Renal cortical epithelial cell (primary cell): ENCODE measurements at places on chromosomes 6 and 20. TPM values are rescaled to one million over a fixed set of nuclear protein-coding genes. Genes with fewer than 3 reads are reported as not detected.
A peak's percentile ranks its signal among the peaks of the same experiment; 100 is the strongest.

DNA sequence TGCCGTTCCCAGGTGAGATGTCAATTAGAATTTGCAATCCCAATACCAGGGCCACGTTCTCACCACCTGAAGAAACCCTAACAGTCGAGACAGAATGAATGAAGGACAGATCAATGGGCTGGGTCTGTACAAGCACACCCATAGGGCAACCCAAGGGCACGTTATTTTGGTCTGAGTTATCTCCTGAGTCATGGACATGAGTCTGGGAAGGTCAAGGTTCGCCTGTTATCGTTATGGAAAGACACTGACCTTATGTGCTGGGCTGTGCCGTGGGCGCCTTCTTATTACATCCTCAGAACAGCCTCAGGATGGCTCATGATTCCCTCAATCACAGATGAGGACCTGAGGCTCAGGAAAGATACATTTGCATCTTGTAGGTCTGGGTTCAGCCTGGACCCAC, 175.0 kb upstream of the SULF2 start:
- no peak for DNase-seq

DNA sequence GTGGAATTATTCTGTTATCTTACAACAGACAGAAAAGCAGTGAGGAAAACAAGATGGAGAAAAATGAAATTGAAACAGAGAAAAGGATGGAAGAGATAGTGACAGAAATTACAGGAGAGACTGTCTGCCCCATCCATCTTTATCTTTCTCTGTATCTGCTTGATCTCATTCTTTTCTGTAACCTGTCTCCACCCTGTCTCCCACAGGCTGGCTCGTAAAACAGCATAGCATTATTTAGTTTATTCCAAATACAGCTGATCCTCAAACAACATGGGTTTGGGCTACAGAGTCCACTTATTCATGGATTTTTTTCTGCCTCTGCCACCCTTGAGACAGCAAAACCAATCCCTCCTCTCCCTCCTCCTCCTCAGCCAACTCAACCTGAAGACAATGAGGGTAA, 482.3 kb upstream of the JARID2 start:
- no peak for DNase-seq

DNA sequence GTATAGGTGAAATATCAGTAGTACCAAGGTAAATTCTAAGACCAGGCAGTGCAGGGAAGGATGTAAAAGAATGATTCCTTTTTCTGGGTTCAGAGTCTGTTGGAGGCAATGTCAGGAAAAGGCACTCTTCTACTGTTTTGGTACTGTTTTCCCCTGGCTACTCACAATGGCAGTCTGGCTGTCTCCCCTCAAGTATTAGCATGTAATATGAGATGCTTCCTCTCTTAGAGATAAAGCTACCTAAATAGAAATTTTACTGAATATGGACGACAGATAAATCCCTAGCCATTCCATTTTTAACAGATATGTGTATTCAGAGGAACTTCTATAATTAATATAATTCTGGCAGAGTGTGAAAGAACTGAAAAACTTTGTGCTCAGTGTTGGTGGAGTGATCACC, 3.5 kb downstream of the RNF8 start:
- DNase-seq: no peak

GRCh38 chr20:6783752-6784151, 16.3 kb downstream of the BMP2 start:
- DNase-seq: no peak

The HUS1B gene
- 0.70 TPM in 1 of 2 replicates, not detected in the other for total RNA-seq

The BCAS1 gene
- total RNA-seq: 0.10 and 0.17 TPM in 2 replicates

DNA sequence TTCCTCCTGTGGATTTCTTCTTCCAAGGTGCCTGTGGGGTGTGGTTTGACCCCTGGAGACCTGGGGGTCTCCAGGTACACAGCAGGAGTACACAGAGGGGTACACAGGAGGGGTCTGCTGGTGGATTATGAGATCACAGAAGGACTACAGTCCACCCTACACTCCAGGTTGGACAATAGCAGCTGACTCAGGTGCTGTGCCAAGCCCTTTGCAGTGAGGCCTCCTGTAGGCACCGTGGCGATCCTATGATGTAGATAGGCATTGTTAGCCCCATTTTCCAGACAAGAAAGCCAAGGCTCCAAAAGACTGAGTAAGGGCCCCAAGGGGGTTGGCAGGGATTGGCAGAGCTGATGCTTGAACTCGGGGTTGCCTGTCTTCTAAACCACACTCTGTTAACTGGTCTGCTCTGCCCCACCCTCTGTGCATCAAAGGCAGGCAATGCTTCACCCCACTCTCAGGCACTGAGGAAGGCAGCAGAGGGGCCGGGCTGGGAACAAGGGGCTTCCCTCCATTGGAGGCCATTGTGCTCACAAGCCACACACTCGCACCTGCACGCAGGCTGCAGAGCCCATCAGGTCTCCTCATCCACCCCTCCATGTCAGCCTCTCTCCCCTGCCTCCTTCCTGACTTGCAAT, 77.5 kb upstream of the SIRPA start:
- no peak for DNase-seq

The CGA gene
- not detected in 2 replicates for total RNA-seq

DNA sequence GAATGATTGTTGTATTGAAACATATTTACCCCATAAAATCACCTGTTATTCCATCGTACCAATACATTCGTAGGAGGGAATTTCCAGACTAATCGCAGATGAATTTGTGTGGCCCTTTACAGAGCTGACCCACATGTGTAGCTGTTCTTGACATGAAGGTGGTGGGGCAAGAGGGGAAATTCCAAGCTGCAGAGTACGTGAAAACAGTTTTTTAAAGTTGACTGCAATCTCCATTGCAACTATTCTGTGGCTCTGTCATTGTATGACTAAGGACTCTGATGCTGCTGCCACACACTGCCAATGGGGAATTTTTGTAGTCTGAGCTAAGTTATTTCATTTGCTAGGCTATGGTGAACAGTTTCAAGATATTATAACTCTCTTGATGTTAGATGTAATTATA, 46.4 kb upstream of the ADTRP start:
- DNase-seq: peak; percentile 83

DNA sequence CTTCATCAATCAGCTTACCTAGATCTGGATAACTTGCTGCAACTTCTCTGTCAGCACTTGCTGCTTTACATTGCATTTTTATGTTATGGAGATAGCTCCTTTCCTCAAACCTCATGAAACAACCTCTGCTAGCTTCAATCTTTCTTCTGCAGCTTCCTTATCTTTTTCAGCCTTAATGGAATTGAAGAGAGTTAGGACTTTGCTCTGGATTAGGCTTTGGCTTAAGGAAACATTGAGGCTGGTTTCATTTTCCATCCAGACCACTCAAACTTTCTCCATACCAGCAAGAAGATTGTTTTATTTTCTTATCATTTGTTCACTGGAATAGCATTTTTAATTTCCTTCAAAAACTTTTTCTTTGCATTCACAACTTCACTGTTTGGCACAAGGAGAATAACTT, 48.8 kb upstream of the PAK5 start:
- DNase-seq: no peak

GRCh38 chr6:33259032-33259431, 12.6 kb downstream of the VPS52 start:
- DNase-seq: no peak

- peak; percentile 98 for DNase-seq
These were observed 233.1 kb upstream of the ZNF217 start for GRCh38 chr20:53826597-53827291.

- DNase-seq: no peak
These were observed 121.7 kb upstream of the CCN2 start for GRCh38 chr6:132072831-132073230.

The ZNF311 gene
- total RNA-seq: 1.6 and 2.1 TPM in 2 replicates

GRCh38 chr6:121000381-121000780, 333.9 kb downstream of the TBC1D32 start:
- no peak for DNase-seq

GRCh38 chr20:846894-847278, 13.4 kb downstream of the FAM110A start:
- no peak for DNase-seq

The ZNFX1 gene
- 51.9 and 89.2 TPM in 2 replicates for total RNA-seq

DNA sequence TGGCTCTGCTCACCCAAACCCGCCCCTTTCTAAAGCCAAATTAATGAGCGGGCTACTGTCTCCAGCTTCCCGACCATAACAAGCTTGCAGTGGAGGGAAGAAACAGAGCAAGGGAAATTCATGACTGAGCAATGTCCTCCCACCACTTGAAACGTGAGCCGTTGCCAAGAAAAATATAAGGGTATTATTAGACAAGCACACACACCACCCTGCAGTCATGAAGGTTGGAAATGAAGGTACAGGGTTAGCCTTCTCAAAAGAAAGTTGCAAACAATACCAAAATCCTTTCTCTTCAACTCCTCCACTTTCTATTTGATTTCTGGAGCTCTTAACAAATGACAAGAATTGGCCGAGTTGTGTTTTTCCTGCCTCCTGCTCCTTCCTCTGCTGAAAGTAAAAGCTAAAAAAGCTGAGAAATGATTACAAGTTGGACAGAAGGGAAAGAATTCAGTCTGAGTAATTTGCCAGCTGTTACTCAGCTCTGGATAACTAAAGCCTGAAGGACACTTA, 151.1 kb upstream of the B3GAT2 start:
- DNase-seq: peak; percentile 93

DNA sequence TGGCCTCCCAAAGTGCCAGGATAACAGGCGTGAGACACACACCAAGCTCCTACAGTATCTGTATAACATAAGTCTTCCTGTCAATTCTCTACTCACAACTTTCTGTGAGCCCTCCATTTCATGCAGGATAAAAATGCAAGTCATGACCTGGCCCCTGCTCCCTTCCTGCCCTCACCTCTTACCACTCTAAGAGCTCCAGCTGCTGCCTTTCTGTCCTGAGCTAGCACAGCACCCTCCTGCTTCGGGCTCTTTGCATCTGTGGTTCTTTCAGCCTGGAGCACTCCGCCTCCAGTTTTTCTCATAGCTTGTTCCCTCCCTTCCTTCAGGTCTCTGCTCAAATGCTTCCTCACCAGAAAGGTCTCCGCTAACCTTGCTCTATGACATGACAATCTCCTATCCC, 23.7 kb upstream of the TRPC4AP start:
- no peak for DNase-seq

DNA sequence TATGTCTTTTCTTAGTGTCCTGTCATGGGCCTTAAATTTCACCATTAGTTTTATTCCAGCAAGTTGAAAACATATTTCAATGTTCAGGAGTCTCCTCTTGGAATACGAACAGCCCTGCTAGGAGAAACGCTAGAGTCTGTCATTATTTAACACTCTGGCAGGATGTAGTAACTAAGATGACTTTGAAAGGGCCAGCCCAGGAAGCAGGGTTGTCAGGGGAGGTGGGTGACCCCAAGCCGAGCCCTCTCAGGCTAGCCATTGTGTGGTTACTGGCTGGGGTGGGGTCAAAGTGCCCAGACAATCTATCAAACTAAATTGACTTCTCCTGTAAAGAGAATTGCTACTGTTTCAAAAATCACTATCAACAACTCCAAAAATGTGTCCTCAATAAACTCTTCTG, 67.8 kb downstream of the LY86 start:
- DNase-seq: no peak

The NCOA5 gene
- 6.1 and 25.3 TPM in 2 replicates for total RNA-seq

The EEF1E1 gene
- 96.9 and 124 TPM in 2 replicates for total RNA-seq

The BANF2 gene
- not detected in 2 replicates for total RNA-seq

DNA sequence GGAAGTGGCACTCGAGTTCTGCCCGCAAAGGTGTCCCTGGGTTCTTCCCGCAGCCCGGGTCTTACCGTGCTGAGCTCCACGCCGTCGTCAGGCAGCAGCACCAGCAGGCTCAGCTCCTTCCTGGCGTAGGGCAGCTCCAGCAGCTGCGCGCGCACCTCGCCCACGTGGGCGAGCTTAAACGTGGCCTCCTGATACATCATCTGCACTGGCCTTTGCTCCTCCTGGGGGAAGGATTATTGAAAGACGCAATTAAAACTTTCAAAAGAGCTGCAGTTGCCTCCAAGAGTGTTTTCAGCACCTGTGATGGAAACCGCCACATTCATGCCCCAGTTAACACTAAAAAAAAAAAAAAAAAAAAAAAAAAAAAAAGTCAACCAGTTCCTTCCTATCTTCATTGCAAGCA, 11.3 kb downstream of the SERPINB9 start:
- DNase-seq: no peak

- DNase-seq: no peak
These were observed 339.8 kb downstream of the HTR1B start for GRCh38 chr6:77123527-77123926.

- no peak for DNase-seq
These were observed 63.9 kb downstream of the FAM83B start for GRCh38 chr6:54910431-54910884.

- peak; percentile 60 for DNase-seq
These were observed at the start of gene ZNF334 for GRCh38 chr20:46512943-46513844. Gene ZNF334, minus strand, starts transcription at chr20:46513559. Its CDS starts 1,457 bp downstream, at chr20:46512102.

GRCh38 chr6:150894935-150895552, 29.5 kb downstream of the MTHFD1L start:
- no peak for DNase-seq

The PGC gene
- not detected in 2 replicates for total RNA-seq

DNA sequence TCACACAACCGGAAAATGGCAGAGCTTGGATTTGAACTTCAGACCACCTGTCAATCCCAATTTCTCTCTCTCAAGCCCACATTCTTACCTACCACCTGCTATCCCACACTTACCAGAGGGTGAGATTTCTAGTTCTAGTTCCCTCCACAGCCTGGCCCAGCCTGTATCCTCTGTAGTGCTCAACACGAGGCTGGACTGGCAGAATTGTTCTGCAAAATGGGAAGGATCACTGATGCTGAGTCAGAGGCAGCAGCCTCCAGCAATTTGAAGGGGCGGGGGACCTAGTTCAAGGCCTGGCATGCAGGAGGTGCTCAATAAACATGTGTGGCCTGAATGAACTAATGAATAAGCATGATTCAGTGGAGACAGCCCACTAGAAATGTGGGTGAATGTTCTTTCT, 53.6 kb upstream of the TTPAL start:
- peak; percentile 57 for DNase-seq

DNA sequence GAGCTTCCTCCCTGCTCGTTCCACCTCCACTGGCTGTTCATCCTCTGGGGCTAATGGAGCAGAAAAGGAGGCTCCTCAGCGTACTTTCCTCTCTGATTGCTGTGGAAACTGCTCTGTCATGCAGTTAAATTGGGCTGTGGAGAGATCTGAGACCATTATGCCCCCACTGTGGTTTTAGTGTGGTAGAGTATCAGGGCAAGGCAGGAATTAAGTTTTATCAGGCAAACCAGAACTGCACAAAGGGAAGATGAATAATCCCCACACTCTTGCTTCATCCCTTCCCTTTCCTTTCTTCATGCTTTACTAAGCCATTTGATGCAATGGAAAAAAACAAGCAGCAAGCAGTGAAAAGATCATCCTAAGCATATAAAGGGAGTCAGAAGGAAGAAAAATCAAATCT, 11.9 kb upstream of the ME1 start:
- DNase-seq: peak; percentile 92

DNA sequence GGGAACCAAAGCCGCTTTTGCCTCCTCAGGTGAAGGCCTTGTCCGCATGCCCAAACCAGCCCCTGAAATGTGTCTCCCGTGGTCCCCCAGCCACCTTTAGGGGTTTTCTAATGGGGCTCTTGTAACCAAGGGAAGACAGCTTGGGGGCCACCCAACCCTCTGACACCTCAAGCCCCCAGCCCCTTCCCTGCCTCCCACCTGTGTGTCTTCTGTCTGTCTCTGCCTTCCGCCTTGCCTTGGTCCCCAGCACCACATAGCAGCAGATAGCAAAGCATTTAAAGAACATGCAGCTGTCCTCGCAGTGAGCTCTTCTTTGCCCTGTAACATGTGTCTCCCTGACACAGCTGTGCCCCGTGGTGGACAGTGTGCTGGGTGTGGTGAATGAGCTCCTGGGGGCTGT, 9.6 kb downstream of the BPIFB3 start:
- DNase-seq: no peak

The HLA-DQB1 gene
- 1.8 and 28.0 TPM in 2 replicates for total RNA-seq

The DSP gene
- total RNA-seq: 104 and 173 TPM in 2 replicates

The RSPO3 gene
- total RNA-seq: 0.17 and 0.55 TPM in 2 replicates
